ENCODE measurements at places on chromosomes 13 and 19.

- no peak for DNase-seq
Measured at GRCh38 chr13:100269837-100270236, 180.9 kb downstream of the PCCA start.

- no peak for DNase-seq
Measured at GRCh38 chr19:7611541-7612279, 16.0 kb downstream of the CAMSAP3 start.

- DNase-seq, result peak; percentile 48
Measured at GRCh38 chr13:78015782-78016181, 97.2 kb upstream of the EDNRB start.

- no peak for DNase-seq
Measured at GRCh38 chr13:66508153-66508909, 721.8 kb downstream of the PCDH9 start.

GRCh38 chr19:18989316-18989715 lies 44.0 kb downstream of the SUGP2 start:
- DNase-seq, result no peak

GRCh38 chr19:29530540-29531457 lies 5.0 kb downstream of the VSTM2B start:
- DNase-seq, result no peak

- peak; percentile 39 for DNase-seq
Measured at GRCh38 chr19:14916848-14917247, 24.4 kb upstream of the OR7C2 start.

DNA sequence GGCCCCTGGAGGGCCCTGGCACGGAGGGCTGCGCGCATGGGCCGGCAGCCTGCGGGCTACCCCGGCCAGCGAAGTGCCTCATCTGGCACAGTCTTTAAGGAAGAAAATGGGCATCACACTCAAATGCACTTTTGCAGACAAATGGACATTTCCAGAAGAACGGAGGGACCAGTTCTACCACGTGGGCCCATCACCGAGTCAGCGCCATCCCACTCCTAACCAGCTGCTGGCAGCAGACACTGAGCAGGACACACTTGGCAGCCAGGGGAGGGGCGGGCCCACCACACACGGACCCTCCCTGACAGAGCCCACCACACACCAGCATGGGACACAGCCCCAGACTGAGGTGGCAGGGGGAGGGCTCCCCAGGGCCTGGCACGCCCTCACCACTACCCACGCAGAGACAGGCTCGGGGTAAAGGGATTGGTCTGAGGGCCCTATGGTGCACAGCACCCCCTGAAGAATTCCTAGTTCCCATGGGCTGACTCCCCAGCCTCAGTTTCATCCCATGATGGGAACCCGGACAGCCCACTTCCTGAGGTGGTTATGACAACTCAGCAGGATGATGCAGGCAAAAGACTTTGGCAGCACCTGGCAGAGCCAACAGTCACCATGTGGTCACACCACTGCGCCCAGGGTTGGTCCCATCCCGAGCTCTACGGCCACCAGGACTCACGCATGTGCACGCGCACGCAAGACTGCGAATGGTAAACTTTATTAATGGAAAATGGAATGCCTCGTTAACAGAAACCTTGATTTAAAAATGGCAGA lies 18.7 kb upstream of the TINCR start:
- no peak for DNase-seq

GRCh38 chr13:24167666-24168391 lies 7.3 kb downstream of the SPATA13 start:
- DNase-seq, result no peak

DNA sequence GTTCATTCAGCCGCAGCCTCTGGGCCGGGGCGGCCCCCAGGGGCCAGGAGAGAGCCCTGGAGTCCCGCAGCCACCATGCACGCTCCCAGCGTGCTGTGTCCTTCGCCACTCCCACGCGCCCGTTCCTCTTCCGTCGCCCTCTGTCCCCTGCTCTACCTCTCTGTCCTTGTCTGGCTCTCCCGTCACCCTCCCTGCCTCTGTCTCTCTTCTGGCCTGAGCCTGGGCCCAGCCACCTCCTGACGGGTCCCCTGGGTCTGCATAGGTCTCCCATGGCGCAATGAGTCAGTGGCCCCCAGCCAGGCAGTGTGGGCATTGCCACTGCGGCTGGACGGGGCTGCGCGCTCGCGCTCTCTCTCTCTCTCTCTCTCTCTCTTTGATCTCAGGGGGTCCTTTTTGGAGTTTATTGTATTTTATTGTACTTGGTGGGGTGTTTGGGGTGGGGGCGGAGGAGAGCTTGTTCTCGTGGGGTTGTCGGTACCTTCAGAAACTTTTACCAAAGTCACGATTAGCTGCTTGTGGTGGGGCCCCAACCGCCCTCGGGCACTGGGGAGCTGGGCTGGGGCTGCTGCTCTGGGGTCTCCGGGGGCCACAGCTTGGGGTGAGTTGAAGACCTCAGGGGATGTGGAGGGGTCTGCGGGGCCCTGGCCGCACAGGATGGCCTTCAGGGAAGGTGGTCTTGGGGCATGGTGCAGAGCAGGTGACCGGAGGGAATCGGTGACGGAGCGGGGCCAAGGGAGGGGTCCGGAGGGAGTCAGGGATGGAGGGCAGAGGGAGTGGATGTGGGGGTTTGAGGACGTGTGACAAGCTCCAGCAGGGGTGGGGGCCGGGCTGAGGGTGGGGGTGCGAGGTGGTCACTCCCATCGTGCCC lies 1.7 kb upstream of the TGFBR3L start:
- no peak for DNase-seq

GRCh38 chr13:38753878-38754277 lies 67.0 kb downstream of the FREM2 start:
- DNase-seq, result no peak

DNA sequence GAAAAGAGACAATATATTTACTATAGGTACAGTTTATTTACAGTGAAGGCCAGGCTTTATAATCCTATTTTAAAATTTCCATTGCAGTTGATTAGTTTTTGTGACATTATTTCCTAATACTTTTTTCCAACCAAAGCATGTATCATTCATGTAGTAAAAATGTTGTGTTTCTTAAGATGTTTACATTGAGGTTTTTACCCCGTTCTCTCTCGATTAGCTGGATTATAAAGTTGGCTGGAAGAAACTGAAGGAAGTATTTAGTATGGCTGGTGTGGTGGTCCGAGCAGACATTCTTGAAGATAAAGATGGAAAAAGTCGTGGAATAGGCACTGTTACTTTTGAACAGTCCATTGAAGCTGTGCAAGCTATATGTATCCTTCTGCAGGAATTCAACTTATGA lies 21.2 kb downstream of the HNRNPM start:
- no peak for DNase-seq

DNA sequence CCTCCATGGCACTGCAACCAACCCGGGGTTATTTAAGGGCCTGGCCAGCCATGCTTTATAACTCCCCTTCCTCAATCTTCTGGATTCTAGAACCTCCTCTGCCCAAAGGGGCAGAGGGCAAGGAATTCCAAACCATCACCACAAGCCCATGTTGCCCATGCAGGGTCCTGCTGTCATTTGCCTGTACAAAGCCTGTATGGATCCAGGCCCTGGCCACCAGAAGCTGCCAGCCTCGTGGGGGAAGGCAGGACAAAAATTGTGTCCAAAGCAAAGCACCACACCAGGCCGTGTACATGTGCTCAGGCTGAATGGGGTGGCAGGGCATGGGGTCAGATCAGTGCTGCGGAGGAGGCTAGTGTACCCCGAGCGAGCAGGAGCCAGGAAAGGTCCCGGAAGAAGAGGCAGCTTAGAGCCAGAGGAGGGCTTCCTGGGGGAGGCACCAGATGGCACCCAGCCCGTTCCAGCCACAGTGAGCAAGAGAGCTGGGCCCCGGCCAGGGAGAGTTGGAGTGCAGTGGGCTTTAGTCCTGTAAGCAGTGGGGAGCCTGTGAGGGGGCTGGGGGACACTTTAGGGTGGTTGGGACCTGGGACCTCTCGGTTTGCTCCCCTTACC lies 35.8 kb downstream of the CAPN12 start:
- DNase-seq, result no peak

GRCh38 chr13:27853335-27853734 lies 61.1 kb downstream of the GSX1 start:
- no peak for DNase-seq

- DNase-seq, result no peak
Measured at GRCh38 chr19:29264897-29265296, 51.9 kb upstream of the UQCRFS1 start.

DNA sequence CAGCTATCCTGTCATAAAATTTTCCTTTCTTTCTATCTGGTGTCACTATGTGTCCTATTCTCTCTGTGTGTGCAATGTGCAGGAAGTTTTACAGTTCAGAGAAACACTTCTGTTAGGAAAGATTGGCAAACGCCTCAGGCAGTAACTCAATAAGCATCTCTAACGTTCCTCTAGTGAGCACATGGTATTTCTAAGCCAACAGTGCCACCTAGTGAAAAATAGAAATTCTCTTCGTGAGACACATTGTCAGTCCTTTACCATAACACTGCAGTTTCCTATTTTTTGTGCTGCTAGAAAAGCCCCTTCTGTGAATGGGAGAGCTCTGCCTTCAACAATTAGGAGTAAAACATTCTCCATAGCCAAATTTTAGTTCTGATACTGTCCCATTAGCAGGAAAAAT lies 50.7 kb downstream of the ZNF723 start:
- no peak for DNase-seq

GRCh38 chr19:16266586-16266942 lies 58.1 kb upstream of the KLF2 start:
- DNase-seq, result no peak

DNA sequence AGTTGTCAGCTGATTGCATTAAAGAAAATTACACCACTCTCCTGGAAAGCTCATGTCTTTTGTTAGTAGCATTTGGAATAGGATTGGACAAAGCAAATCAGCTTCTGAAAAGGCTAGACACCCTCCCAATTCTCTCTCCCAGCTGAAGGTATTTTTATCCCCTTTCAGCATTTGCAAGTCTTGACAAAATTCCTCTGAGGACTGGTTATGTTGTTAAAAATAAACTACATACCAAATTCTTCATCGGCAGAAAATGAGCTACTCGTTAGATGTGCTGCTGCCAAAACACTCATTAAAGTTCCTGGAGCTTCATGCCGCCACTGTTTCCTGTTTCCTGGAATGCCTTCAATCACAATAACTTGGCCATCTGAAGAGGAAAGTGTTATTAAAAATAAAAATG lies 37.1 kb downstream of the UTP14C start:
- DNase-seq, result no peak

DNA sequence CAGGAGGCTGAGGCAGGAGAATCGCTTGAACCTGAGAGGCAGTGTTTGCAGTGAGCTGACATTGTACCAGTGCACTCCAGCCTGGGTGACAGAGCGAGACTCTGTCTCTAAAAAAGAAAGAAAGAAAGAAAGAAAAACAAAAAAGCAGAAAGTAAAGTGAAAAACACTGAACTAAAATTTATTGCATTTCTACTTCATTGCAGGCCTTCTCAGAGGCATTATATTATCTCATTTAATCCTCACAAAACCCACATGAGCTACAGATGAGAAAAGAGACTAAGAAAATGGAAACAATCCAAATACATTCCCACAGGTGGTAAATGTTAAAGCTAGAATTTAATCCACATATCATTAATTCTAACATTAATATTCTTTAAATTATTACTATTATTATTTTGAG lies 147.2 kb upstream of the FREM2 start:
- no peak for DNase-seq

GRCh38 chr19:36046443-36047050 lies 7.5 kb downstream of the THAP8 start:
- no peak for DNase-seq

GRCh38 chr19:1025960-1026782 lies at the start of gene CNN2:
TSS of gene CNN2 (plus strand) at chr19:1026608. CDS start at chr19:1026662, 54 bp downstream.
- peak; percentile 51 for DNase-seq

- no peak for DNase-seq
Measured at GRCh38 chr13:106986033-106986484, 418.1 kb upstream of the ARGLU1 start.

DNA sequence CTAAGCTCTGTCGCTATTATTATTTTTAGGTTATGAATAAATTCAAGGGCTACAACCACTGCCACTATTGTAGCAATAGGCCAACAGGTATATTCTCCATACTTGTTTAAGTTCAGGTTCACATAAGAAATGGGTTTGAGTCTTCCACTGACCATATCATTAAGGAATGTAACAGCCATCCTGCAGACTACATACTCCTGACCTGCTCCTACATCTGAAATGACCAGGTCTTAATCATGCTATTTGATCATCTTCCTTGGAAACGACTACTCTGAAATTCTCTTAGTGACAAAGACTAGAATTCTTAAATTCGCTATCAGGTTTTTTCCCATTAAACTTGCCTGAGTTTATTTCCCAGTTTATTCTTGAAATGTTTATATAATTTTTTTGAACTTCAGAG lies 66.8 kb downstream of the IPO5 start:
- no peak for DNase-seq
